Stimulated activated naive CD4-positive, alpha-beta T cell treated with Interleukin-2 at 50 U/mL for 16 hours (primary cell): ENCODE measurements at places on chromosomes 2 and 18.

DNA sequence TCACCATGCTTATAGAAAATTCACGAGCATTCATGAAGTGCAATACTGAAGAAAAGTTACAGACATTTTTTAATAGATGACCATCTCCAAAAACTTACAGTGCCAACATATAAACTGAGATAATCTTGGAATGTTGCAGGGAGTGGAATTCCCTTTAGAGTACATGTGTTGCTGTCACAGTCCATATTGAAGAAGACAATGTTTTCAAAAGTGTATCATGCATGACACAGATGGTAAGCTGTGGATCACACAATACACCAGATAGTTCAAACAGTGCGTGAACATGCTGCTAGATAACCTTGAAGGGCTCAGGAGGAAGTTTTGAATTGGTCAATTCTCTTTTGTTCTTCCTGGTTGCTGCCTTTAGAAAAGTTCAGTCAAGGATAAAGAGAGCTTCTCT is 1644.3 kb upstream of the NXPH2 start:
- DNase-seq = no peak

DNA sequence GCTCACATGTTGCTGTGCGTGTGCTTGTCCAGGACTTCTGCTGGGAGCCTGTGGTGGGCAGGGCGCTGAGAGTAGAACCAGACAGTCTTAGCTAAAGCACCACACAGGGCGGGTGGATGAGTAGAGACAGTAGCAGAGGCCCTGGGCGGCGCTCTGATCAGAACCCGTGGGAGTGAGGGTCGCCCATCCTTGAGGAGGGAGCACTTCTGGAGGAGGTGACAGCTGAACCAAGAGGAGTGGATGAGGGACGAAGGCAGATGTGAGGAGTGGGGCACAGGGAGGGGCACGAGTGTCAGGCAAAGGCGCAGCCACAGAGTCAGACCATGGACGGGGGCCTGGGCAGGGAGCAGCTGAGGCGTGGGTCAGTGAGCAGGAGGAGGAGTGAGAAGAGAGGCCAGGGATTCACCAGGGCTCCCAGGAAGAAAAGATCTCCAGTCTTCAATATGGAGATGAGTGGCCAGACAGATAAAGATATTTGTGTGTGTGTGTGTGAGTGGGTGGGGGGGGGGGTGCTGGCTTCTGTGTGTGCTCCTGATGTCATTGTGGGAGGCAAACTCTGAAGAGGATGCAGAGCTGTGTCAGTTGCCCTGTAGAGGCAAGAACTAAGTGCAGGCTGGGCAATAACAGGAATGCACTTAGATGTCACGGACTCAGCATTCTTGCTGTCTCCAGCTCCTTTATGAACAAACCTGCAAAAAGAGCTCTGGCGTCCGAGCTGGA is 79.6 kb downstream of the TPO start:
- no peak for DNase-seq

DNA sequence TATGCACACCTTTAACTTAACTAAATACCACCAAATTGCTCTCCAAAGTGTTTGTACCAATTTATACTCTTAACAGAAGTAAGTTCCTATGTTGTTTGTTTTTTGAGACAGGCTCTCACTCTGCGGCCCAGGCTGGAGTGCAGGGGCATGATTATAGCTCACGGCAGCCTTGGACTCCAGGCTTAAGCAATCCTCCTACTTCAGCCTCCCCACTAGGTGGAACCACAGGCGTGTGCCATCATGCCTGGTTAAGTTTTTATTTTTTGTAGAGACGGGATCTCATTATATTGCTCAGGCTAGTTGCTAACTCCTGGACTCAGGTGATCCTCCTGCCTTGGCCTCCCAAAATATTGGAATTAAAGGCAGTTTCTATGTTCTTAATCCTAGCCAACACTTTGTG is 13.1 kb upstream of the NAB1 start:
- no peak for DNase-seq

GRCh38 chr2:199364153-199364552 is 93.6 kb downstream of the SATB2 start:
- DNase-seq = no peak

- no peak for DNase-seq
These were observed 2.6 kb upstream of the THUMPD2 start for GRCh38 chr2:39781697-39782096.

DNA sequence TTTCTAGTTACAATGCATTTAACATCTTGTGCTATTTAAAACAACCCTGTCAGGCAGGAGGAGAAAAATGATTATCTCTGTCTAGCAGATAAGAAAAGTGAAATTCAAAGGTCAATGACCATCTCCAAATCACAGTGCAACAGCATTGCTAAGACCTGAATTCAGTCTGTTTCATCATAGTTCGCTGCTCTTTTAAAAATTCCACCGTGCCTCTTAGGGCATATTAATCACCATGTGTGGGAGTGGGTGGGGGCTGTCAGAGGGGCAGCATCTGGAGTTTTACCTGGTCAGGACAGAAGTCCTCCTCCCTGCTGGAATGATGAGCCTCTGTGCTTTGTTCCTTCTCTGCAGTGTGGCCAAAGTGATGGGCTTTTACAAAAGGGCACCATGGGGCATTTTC is 418.7 kb upstream of the RGPD4 start:
- no peak for DNase-seq

GRCh38 chr2:128323555-128323931 is 4.9 kb upstream of the HS6ST1 start:
- no peak for DNase-seq

- no peak for DNase-seq
These were observed 91.7 kb upstream of the HNMT start for GRCh38 chr2:137872577-137872976.

DNA sequence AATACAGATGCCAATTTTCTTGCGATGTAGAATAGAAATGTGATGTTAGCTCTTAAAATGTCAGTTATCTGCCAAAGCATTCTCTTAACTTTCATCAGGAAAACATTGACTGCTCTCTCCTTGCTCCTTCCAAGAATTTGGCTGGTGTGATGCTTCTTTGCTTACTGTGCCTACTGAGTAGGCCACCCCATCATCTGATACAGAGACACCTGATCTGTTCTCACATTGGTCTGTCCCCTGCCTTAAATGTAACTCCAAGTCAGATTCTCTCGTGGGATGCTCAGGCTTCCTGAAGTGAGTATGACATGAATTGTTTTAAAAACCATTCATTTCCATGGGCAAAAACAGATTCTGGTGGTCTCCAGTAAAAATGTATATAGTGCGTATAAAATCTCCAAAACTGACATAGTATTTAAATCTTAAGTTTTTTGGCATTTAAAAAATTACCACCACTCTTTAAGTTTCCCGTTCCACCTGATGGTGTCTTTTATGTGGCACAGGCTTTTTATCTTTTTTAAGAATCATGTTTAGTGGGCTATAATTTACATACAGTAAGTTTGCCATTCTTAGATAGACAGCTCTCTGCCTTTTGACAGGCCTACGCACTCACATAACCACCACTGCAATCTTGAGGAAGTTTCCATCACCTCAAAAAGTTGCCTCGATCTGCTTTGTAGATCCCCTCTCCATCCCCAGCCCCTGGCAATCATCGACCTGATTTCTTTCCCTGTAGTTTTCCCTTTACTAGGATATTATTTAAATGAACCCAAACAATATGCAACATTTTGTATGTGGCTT is 36.6 kb downstream of the UBE2F start:
- DNase-seq = no peak

DNA sequence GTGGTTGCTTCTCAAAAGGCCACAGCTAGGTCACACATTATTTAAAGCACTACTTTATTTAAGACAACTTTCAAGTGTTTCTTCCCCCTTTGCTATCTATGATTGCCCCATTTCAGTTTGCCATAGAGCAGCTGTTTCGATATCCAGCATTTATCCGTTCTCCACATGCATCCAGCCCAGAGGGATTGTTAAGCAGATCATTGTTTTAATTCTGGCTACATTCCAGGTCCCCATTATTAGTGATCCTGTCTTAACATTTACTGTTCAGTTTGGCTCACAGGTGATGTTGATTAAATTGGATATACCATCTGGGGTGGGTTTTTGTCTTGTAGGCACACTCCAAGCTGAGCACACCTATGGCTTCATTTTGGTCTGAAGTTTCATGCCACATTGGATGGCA is 638.7 kb downstream of the ZEB2 start:
- DNase-seq = no peak

DNA sequence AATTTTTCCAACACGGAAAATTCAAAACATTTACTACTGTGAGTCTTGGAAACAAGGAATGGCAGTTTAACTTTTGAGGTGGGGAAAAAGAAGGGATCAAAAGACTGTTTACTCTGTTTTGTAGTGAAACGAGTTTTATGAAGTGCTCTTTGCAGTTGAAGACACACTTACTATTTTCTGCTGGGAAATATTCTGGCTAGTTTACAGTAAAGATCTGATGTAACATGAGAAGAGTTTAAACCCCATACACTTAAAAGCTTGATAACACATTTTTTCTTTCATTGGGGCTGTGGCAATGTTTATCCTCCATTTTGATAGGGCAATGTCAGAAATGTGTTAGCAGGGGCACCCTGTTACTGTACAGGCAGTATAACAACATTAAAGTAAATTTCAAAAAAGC is 124.9 kb upstream of the SMAD7 start:
- no peak for DNase-seq

GRCh38 chr2:176138923-176139660 is 9.6 kb downstream of the HOXD8 start:
- no peak for DNase-seq

DNA sequence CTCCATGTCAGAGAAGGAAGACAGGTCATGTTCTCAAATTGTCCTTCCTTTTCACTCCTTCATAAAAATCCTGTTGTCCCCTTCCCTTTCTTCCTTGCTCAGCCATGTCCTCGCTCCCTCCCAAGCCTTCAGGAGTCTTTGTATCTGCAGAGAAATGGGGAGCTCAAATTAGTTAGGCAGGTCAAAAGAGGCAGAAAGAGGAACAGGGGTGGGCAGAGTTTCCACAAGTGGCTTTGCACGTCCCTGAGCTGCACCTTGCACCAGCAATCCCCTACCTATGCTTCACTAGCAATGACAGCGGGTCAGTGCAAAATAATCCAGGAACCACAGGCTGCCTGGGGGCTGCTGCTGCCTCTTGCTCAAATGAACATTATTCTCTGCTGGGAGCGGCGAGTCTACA is 152.1 kb upstream of the ITGA6 start:
- DNase-seq = no peak

- no peak for DNase-seq
These were observed 281.1 kb upstream of the NCKAP5 start for GRCh38 chr2:133849341-133849740.

DNA sequence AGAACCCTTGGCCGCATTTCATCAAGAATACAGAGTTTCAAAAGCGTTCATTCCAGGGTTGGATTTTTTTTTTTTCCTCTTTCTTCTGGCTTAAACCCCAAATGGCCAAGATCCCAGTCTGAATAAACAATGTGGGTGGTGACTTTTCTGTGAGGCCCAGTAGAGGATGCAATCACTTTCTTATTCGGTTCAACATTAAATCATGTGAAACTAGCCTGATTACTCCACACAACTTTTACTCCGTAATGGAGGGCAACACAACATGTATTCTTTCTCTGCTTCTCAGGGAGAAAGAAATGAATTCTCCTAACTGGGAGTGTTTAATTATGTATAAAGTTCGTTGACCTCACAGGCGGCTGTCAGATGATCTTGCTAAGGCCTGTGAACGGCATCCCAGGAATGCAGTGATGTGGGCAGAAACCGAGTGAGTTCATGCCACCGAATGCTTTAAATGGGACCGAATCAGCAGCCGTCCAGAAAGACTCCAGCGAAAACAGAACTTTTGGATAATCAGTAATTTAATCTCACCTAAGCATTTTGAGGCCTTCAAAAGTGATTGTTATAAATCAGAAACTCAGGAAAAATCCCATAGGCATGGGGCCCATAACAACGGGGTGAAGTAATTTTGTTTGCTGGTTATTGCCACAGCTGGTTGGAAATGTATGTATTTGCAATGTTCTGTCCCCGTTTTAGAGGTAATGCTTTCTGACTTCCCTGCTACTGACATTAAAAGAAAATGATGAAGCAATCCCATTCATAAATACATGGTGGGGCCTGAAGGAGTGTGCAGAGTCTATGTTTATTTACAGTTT is 81.5 kb downstream of the BCL2 start:
- no peak for DNase-seq

GRCh38 chr2:143241403-143242088 is 112.3 kb downstream of the ARHGAP15 start:
- DNase-seq = no peak

GRCh38 chr18:840516-840915 is 28.5 kb upstream of the YES1 start:
- DNase-seq = no peak
